ENCODE measurements at places on chromosomes 13 and 19. TPM values are rescaled to one million over a fixed set of nuclear protein-coding genes. Genes with fewer than 3 reads are reported as not detected.
A peak's percentile ranks its signal among the peaks of the same experiment; 100 is the strongest.

CCDC70 gene
- polyA plus RNA-seq, result not detected

DNA sequence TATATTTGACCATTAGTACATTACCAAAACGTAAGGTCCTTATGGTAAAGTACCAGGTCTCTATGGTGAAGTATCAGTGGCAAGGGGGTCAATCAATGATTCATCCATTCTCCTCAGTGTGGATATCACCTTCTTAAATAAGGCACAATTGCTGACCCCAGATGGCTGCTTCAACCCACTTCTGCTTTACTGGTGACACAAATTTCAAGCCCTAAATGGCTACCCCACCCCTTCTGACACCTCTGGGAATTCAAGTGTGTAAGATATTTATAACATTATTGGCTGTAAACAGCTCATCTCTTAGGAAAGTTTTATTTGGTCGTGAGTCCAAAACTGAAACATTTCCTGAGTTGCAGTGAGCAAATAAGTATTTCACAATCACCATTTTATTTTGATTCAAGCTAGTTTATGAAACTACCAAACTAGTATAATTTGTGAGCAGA lies 7.9 kb upstream of the WBP4 start:
- no peak for DNase-seq

GRCh38 chr13:59960683-59961082 lies 203.0 kb downstream of the DIAPH3 start:
- DNase-seq, result no peak

DNA sequence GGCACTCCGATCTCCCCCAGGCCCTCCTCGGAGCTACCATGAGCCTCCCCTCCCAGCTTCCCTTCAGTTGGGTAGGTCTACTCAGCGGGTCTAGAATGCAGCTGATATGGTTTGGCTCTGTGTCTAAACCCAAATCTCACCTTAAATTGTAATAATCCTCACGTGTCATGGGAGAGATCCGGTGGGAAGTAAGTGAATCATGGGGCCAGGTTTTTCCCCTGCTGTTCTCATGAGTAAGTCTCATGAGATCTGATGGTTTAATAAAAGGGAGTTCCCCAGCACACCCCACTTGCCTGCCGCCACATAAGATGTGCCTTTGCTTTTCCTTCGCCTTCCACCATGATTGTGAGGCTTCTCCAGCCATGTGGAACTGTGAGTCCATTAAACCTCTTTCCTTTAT lies 14.5 kb upstream of the DOCK9 start:
- no peak for DNase-seq

GRCh38 chr19:6185093-6185834 lies 49.8 kb downstream of the ACSBG2 start:
- no peak for DNase-seq

- no peak for DNase-seq
These were observed 445.5 kb upstream of the SGCG start for GRCh38 chr13:22735011-22735995.

- no peak for DNase-seq
These were observed 1.0 kb upstream of the ETHE1 start for GRCh38 chr19:43527860-43528622.

DNA sequence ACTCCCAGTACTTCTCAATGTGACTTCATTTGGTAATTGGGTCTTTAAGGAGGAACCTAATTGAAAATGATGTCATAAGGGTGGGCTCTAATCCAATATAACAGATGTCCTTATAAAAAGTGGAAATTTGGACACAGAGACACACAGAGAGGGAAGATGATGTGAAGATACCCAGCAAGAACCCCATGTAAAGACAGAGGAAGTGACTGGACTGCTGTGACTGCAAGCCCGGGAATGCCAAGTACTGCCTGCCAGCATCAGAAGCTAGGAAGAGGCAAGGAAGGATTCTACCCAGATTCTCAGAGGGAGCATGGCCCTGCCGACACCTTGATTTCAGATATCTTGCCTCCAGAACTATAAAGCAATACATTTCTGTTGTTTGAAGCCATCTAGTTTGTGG lies 239.3 kb downstream of the KCTD12 start:
- DNase-seq, result no peak

- no peak for DNase-seq
These were observed 834.9 kb downstream of the OLFM4 start for GRCh38 chr13:53863520-53863919.

GRCh38 chr19:52993342-52994178 lies 20.2 kb upstream of the ERVV-1 start:
- peak; percentile 68 for DNase-seq

GRCh38 chr19:51078731-51079130 lies 4.0 kb downstream of the KLK14 start:
- DNase-seq, result no peak

DNA sequence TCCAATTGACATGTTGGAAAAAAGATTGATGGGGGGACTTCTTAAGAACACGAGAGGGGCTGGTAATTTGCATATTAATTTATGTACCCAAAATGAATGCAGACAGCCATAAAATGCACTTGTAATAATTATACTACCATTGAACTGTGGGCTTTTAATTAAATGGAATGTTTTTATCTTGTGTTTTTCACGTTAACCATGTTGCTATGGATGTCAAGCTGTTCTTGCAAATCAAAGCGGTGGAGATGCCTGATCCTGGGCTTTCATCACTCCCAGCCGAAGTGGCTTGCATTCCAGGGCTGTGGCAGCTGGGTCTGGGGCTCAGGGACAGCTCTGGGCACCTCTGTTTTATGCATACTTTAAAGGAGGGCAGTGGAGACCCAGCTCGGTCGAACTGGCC lies 179.4 kb upstream of the TMTC4 start:
- no peak for DNase-seq

GRCh38 chr13:19782049-19782726 lies 557 bp downstream of the PSPC1 start:
- DNase-seq, result peak; percentile 58

DNA sequence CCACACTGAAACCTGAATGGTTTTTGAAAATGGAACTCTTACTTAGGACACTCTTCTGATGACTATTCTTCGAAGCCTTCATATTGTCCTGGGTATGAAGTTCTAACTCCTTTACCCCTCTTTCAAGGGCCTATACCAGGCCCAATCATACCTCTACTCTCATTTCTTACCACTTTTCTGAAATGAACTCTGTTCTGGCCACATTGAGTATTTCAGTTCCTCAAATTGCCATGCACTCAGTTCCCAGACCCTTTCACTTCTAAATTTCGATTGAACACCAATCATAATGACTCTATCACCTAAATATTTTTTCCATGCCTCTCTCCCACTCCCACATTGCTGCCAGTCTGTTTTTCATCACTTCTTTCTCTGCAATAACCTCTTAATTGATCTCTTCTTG lies 53.7 kb downstream of the LACC1 start:
- no peak for DNase-seq

GRCh38 chr19:45772912-45773311 lies 3.9 kb upstream of the SIX5 start:
- DNase-seq, result no peak

GRCh38 chr19:55406826-55407549 lies 600 bp downstream of the UBE2S start:
- DNase-seq, result no peak

- no peak for DNase-seq
These were observed 4.2 kb downstream of the PTGIR start for GRCh38 chr19:46620716-46621115.

All from naive thymus-derived CD8-positive, alpha-beta T cell (primary cell).